ENCODE measurements at places on chromosomes 5 and 9. TPM values are rescaled to one million over a fixed set of nuclear protein-coding genes. Genes with fewer than 3 reads are reported as not detected.

GRCh38 chr5:81314581-81314980, 13.2 kb downstream of the ZCCHC9 start:
- no peak for DNase-seq

DNA sequence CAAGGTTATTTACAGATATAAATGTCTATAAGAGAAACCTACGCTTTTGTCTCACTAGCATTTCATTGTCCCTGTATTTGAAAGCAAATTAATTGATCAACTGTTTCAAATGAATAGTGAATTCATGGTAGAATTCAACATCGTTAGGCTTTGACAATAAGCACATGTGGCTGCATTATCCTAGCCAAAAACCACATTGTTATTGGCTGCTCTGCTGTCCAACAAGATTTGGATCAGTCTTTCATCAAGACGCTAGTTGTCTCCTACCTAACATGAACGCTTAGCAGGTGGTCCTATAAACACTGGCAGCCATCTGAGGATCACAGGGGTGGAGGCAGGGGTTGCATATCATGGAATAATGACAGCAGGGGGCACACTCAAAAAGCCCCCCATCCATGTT, 455.0 kb downstream of the CTNND2 start:
- DNase-seq, result no peak

DNA sequence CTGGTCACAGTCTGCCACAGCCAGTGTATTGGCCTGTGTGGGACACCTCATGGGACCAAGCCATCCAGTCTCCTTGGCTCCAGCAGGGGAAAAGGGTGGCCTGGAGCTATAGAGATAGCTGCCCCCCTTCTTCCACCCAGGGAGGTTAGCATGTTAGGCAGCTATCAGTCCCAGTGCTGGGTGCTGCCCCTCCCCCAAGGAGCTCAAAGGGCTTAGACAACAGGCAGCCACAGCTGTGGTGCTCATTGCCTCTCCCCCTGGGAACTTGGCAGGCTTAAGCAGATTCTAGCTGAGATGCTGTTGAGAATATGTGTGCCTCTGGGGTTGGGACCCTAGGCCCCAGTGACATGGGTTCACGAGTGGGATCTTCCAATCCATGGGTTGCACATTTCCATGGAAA, 226.0 kb upstream of the PTGER4 start:
- DNase-seq, result no peak

The TSSK1B gene
- total RNA-seq, result 0.20 TPM

The TMEM171 gene
- 1.6 TPM for total RNA-seq

The SLC34A3 gene
- total RNA-seq, result 0.49 TPM

Data from mucosa of gallbladder (tissue), 1 donor.